ENCODE measurements at places on chromosomes 11 and 22. TPM values are rescaled to one million over a fixed set of nuclear protein-coding genes. Genes with fewer than 3 reads are reported as not detected.

DNAJB7 gene
- not detected for total RNA-seq

ZNF74 gene
- 6.8 TPM for total RNA-seq

MAPK8IP2 gene
- total RNA-seq = 3.8 TPM

TSPAN18 gene
- total RNA-seq = 2.4 TPM

TRIM51 gene
- total RNA-seq = not detected

ARHGEF17 gene
- total RNA-seq = 11.5 TPM

ISX gene
- not detected for total RNA-seq
